NCI-H2171 (cell line): ENCODE measurements at places on chromosomes 4 and X.

- no peak for DNase-seq
These were observed 1.2 kb downstream of the ARHGAP6 start for GRCh38 chrX:11664211-11665167.

GRCh38 chr4:158208963-158209640 lies 1.2 kb upstream of the TMEM144 start:
- no peak for DNase-seq

DNA sequence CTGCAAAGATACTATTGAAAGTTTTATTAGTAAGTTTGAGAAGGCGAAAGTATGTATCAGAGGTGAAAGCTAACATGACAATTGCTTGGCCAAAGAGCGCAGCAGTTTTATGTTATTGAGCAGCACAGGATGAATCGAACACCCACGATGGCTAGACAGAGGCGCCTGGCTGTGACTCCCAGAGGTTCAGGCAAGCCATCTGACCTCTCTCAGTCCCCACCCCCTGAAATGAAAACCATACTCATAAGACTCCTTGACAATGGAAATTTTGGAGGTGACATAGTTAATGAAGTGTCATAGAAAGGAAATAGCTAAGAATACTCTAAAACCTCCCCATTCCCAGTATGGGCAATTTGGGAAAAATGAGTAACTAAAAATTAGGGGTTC lies 70.6 kb downstream of the MGST2 start:
- no peak for DNase-seq

- DNase-seq = no peak
These were observed 37.7 kb downstream of the ARHGEF9 start for GRCh38 chrX:63747331-63747730.

DNA sequence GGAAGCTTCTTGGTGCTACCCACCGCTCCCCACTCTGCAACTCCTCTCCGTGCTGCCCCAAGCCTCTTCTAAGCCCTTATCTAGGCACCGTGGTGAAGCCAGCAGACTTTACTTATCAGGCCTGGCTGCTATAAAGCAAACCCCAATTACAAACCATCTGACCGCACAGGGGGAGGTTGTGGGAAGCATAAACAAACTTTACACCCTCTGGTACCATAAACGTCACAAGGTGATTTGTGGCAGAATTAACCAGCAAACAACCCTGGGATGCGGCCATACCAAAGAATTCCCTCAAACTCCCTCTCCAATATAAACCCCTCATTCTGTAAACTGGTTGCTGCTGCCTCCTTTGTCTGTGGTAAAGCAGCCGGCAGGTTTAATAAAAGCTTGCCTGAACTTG lies 55.2 kb downstream of the MAGEC2 start:
- no peak for DNase-seq
